ENCODE measurements at places on chromosomes 5 and 9.

GRCh38 chr5:68319706-68320412 lies 104.3 kb downstream of the PIK3R1 start:
- no peak for DNase-seq

GRCh38 chr9:137313326-137313936 lies 11.4 kb upstream of the NRARP start:
- DNase-seq: no peak

- DNase-seq: no peak
These were observed 170.5 kb downstream of the GABBR2 start for GRCh38 chr9:98538203-98538602.

GRCh38 chr9:8694983-8695588 lies 895.5 kb upstream of the DMAC1 start:
- DNase-seq: no peak

GRCh38 chr5:66515209-66515608 lies 81.0 kb upstream of the MAST4 start:
- DNase-seq: no peak
